ENCODE measurements at places on chromosomes 13 and 19.

DNA sequence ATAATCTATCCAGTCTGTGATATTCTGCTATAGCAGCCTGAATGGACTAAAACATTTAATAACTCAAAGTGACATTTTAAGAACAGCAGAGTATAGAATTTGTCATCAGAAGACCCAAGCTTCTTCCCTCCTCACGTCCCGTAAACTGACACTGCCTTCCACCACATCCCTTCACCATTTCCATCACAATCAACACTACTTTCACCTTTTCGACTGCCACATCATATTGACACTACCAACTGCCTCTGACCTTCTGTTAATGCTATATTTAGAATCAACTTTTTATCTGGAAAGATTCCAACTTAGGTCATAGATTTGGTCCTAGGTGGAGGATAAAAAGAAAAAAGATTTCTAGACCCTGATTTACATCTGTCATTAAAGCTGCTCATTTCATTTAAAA, 39.6 kb downstream of the STOML3 start:
- DNase-seq = no peak

DNA sequence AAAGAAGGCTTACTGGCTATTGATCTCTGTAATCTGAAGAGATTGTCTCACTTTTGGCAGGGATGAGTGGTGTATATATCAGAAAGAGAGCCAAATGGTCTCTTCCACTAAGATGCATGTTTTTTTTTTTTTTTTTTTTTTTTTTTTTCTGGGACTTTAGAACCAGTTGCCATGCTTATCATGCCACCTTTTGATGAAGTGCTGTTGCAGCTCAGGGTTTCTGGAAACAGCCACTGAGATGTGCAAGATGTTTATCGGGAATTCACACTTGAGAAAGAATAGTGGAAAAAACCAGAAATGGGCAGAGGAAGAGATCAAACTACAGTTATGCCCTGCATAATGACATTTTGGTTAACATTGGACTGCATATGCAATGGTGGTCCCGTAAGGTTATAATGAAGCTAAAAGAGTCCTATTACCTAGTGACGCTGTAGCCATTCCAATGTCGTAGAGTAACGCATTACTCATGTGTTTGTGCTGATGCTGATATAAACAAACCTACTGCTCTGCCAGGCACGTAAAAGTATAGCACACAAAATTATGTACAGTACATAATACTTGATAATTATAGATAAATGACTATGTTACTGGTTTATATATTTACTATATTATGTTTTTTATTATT, 121.0 kb downstream of the KLF5 start:
- no peak for DNase-seq

GRCh38 chr13:95220611-95221010, 80.6 kb downstream of the ABCC4 start:
- no peak for DNase-seq

DNA sequence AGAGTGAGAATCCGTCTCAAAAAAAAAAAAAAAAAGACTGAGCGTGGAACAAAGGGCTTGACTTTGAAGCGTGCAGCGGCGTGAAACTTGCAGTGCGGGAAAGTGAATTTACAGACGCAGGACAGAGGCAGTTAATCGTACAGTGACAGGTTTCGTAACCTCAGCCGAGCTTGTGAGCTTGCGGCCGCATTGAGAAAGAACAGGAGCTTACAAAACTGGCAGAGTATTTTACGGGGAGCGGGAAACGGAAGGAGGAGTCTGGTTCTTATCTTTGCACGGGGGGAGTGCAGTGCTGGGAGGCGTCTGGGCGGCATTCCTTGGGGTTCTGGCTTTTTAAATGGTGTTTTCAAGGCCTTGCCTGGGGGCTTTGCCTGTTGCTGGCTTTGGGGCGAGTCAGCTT, 6.0 kb upstream of the BSG start:
- peak; percentile 97 for DNase-seq

DNA sequence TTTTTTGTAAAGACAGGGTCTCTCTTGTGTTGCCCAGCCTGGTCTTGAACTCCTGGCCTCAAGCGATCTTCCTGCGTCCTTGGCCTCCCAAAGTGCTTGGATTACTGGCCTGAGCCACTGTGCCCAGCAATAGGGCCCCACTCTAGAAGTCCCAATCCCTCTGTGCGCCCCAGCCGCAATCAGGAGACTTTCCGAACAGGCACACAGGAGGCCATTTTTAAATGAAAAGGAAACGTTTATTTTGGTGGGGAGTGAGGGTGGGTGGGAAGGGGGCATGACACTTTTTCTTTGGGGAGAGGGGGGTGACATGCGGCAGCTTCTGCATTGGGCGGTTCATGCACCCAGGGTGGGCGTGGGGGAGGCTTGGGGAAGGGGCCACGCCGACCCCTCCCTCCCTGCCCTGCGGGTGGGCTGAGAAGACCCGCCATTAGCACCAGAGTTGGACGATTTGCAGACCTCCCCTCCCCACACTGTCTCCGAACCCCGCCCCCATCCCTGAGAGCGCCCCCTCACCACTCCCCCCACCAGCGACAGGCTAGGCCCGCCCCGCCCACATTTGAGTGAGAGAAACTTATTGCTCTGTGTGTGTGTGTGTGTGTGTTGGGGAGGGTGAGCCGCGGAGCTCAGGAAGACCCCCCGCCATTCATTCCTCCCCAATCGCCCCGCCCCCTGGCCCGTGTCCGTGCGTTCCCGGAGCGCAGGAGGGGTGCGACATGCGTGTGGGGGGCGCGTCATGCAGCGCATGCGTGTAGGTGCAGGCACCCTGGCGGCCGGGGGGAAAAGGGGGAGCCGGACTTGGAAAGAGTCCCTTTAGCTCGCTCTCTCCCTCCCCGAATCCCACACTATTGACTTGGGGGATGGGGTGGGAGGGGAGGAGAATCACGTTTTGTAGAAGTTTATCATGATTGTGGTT, 17.2 kb downstream of the KCNC3 start:
- DNase-seq = no peak

DNA sequence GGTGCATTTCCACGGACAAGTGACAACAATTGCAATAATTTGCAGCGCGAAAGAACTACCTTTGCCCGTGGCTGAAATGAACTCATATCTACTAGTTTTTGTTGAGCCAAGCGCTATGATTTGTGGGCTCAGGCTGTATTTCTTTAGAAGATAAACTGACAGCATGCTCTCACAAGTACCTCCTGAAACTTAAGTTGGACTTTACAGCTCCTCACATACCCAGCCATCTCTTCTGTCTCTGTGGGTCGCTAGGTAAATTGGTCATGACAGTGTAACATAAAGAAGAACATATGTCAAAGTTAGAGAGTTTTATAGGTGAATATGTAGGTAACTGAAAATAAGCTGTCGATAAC, 839 bp downstream of the COG6 start:
- no peak for DNase-seq

DNA sequence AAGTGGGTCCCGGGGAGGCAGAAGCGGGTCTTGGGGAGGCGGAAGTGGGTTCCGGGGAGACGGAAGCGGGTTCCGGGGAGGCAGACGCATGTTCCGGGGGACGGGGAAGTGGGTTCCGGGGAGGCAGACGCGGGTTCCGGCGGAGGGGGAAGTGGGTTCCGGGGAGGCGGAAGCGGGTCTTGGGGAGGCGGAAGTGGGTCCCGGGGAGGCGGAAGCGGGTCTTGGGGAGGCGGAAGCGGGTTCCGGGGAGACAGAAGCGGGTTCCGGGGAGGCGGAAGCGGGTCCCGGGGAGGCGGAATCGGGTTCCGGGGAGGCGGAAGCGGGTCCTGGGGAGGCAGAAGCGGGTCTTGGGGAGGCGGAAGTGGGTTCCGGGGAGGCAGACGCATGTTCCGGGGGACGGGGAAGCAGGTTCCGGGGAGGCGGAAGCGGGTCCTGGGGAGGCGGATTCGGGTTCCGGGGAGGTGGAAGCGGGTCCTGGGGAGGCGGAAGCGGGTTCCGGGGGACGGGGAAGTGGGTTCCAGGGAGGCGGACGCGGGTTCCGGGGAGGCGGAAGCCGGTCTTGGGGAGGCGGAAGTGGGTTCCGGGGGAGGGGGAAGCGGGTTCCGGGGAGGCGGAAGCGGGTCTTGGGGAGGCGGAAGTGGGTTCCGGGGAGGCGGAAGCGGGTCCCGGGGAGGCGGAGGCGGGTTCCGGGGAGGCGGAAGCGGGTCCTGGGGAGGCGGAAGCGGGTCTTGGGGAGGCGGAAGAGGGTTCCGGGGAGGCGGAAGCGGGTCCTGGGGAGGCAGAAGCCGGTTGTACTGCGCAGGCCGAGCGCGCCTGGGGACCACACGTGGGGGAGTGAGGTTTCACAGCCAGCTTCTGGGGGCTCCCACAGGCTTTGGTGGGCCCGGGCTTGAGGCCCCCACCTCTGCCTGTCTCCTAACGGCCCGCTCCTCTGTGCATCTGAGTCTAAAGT, 2.5 kb downstream of the SHC2 start:
- DNase-seq = no peak

DNA sequence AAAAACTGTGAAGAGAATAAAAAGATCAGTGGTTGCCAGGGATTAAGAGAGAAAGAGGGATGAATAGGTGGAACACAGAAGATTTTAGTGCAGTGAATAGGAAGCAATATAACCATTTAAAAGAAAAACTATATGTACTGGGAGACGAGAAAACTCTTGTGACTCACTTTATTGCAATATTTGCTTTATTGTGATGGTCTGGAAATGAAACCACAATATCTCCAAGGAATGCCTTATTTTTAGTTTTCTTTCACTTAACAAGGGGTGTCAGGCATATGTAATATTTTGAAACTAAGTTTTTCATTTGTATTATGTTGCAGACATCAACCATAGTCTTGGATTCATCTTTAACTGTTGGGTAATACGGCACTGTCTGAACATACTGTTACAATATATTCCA, 1308.2 kb downstream of the PCDH9 start:
- no peak for DNase-seq

DNA sequence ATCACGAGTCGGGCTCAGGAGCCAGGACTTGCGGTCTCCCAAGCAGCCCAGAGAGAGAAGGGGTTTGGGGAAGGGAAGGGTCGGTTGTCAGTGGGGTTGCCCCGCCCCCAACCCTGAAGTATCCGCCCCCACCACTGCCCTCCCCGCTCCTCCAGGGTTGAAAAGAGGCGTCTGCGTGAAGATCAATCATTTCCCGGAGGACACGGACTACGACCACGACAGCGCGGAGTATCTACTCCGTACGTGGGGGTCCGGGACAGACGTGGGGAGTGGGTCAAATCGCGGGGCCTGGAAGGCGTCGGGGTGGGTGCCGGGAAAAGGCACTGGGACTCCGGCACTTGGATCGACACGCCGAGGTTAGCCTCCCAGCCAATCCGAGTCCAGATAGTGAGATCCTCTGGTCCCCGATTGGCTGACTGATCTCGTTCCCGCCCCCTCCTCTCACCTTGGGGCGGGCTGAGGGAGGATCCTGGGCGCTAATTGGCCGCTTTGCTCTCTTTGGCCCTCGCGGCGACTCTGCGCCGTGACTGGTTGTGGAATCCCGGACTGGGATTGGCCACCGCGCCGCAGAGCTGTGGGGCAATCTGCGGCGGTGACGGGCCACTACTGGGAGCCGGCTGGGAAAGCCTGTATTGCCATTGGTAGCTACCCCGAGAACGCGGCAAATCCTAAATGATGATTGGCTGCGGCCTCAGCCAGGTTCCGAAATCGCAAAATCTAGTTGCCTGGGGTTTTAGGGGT, 13.3 kb upstream of the CACNG6 start:
- DNase-seq = peak; percentile 5

- no peak for DNase-seq
These were observed 370.0 kb downstream of the FGF9 start for GRCh38 chr13:22040810-22041364.

GRCh38 chr13:108629181-108629752, at the start of gene MYO16:
Gene MYO16 (plus strand): TSS chr13:108629611. CDS start chr13:108629845, 234 bp downstream.
- DNase-seq = no peak

GRCh38 chr13:45167611-45168554, 33.0 kb downstream of the KCTD4 start:
- DNase-seq = no peak

GRCh38 chr19:13585512-13585911, 79.2 kb upstream of the CACNA1A start:
- no peak for DNase-seq

DNA sequence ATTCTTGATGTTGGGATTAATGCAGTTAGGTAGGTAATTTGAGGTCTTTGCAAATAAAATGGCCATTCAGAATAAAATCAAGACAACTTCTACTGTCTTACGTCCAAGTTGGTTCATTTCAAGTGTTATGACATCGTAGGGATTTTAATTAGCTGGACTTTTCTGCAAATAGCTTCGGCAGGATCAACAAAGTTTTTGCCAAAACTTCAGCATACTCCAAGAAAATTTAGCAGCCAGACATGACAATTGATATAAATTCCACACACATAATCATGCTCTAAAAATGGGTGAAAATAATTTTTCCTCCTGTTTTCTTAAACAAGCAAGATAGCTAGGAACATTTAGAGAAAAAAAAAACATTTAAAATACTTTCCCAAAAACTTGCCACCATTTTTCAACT, 158.8 kb downstream of the RGCC start:
- no peak for DNase-seq

DNA sequence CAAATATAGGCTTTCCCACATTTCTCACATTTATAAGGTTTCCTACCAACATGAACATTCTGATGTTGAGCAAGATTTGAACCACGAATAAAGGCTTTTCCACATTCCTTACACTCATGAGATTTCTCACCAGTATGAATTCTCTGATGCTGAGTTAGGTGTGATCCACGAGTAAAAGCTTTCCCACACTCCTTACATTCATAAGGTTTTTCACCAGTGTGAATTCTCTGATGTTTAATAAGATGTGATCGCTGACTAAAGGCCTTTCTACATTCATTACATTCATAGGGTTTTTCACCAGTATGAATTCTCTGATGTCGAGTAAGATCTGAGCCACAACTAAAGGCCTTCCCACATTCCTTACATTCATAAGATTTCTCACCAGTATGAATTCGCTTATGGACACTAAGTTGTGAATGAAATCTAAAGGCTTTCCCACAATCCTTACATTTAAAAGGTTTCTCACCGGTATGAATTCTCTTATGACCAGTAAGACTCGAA, 19.0 kb downstream of the ZNF790 start:
- no peak for DNase-seq

DNA sequence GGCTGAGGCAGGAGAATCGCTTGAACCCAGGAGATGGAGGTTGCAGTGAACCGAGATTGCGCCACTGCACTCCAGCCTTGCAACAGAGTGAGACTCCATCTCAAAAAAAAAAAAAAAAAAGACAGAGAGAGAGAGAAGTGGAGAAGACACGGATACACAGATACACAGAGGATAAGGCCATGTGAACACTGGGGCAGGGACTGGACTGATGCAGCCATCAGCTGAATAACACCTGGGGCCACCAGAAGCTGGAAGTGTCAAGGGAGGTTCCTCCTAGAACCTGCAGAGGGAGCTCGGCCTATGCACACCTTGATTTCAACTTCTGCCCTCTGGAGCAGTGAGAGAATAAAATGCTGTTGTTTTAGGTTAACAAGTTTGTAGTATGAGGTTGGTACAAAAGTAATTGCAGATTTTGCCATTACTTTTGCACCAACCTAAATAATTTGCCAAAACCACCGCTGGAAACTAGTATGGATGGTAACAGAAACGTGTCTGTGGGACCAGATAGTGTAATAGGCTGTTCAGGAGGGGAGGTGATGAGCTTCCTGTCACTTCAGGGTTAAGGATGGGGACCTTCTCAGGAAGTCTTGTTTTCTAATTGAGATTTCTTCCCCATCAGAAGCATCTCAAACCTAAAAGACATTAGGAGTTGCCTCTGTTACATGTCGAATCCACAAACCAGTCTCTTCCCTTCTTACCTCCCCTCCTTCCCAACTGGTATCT, 36.4 kb upstream of the IGSF23 start:
- no peak for DNase-seq

All from GF-D8 (cell line).